ENCODE measurements at places on chromosomes 11 and 22.

- no peak for DNase-seq
Measured at GRCh38 chr11:124877910-124878758, 12.9 kb downstream of the ROBO3 start.

DNA sequence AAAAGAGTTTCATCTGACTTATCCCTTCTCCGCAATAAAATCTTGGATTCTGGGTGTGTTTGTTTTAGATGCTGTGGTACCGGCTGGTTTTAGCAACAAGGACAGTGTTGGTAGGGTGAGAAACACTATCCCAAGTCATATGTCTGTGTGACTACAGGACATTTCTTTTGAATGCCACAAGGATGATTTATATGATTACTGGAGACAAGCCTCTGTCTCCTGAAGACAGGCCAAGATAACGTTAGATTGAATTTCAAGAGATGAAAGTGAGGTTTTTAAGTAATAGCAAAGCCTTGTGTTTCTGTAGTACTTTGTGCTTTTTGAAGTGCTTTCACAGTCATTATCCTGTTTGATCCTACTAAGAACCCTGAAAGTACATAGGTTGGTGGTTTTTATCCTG lies 101.6 kb downstream of the COMMD9 start:
- no peak for DNase-seq

DNA sequence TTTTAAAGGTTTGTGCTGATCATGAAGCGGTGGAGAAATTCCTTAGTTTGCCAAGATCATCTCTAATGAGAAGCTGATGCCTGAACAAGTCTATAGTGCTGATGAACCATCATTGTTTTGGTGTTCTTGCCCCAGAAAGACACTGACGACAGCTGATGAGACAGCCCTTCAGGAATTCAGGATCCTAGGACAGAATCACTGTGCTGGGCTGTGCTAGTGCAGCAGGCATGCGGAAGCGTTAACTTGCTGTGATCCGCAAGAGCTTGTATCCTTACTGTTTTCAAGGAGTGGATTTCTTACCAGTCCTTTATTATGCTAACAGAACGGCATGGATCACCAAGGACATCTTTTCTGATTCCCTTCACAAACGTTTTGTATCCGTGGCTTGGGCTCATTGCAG lies 104.1 kb downstream of the TBC1D22A start:
- DNase-seq = no peak

DNA sequence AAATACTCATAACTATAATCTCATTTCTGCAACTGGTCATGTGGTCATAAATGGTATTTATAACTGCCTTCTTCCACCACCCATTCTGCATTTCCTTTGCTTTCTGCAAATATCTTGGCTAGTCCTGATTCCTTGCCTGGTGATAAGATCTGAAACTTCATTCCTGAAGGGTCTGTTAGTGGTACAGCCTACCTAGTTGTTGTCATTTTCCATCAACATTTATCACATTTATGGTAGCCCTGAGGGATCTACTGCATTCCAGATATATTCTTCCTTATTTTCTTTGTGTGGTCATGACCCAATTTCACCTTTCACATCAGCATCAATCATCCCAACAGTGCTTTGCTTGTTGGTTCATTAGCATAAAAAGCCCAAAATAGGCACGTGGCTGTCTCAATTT lies 50.1 kb downstream of the DDX6 start:
- no peak for DNase-seq

DNA sequence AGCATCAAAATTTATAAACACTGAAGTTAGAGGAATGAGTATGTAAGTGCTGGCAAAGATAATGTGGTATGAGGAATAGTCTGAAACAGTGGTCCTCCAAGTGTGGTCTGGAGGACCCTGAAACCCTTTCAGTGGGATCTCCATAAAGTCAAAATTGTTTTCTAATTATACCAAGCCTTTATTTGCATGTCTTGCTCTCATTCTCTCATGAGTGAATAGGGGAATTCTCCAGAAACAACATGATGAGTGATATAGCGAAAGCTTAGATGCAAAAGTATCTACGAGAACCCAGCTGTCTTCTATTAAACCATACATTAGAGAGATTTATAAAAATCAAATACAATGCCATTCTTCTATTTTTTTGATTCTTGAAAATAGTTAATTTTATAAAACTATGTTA lies 145.0 kb upstream of the RAG2 start:
- DNase-seq = no peak

GRCh38 chr11:7672276-7672959 lies 882 bp downstream of the CYB5R2 start:
- DNase-seq = no peak

Data from muscle of back (tissue), 13 donors.